Hematopoietic multipotent progenitor cell (in vitro differentiated cells): ENCODE measurements at places on chromosomes 2 and 18. TPM values are rescaled to one million over a fixed set of nuclear protein-coding genes. Genes with fewer than 3 reads are reported as not detected.

PAX8 gene
- 1.3 TPM for total RNA-seq

NPAS2 gene
- under 0.01 TPM for total RNA-seq

CDH19 gene
- not detected for total RNA-seq

LCT gene
- 0.27 TPM for total RNA-seq

DNA sequence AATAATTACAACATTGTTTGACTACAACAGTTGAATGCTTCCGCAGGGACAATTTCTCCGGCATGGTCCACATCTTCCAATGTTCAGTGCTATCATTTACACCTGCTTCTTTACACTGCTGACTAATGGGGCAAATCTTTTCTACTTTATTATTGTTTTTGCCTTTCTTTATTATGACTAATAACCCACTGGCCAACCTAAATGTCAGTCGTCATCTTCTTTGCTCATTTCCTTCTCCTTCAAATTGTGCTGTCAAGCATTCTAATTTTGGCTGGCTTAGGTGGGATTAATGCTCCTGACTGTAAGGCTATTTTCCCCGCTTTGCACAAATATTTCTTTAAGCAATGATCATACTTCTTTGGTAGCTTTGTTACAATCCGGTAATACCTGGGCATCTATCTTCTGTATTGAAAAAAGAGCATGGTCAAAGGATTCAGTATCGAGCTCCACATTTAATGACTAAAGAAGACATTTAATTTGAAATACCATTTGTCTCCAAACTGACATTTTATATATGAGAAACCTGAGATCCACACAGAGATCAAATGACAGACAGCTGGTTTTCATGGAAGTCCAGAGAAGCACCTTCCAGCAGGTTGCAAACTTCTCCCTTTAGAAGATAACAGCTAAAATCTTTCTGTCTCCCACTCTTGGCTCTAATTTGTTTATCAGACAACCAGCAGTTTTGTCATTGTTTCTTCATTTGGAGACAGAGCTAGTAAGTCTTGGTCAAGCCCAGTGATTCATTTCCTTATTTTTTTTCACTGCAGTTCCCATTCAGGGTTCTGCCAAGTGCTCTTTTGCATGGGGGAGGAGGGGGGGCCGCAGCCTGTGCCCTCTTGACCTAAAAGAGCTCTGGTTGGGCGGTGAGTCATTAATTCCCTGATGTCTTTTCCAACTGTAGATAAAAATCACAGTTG lies 132.9 kb downstream of the SOCS6 start:
- peak; percentile 17 for DNase-seq

DNA sequence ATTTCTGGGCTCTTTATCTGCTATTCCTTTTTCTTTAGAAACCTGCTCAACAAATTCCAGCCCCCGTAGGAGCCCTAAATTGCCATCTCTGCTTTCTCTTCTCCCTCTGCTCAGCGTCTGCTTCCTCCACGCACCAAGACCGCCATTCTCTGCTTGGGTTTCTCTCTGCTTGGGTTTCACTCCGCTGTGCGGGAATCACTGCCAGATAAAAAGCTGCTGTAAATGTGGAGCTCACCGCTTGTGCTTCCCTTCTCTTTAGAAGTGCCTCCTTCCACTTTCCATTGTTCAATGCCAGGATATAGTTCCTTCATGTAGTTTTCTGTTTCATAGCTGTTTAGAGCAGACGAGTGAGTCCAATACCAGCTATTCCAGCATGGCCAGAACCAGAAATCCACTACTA lies 45.9 kb downstream of the TMEM237 start:
- no peak for DNase-seq

GRCh38 chr18:709771-710170 lies 2.7 kb downstream of the ENOSF1 start:
- no peak for DNase-seq

DNA sequence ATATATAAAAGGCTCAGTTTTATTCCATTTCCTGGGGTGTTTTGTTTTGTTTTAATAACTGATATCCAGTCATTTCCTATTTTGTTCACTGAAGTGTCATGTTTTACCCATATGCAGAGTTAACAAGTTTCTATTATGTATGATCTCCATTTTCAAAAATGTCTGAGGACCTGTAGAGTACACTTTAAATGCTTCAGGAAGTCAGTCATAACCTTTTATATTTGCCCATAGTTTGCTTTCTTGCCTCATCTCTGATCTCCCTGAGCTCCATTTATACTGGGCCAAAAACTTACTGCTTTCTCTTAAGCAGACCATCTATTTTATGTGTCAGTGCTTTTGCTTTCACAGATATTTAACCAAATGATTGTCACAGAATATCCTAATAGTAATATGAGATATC lies 278.7 kb downstream of the MBD5 start:
- DNase-seq: no peak

- no peak for DNase-seq
Observed at GRCh38 chr2:61185231-61185728, 23.3 kb downstream of the C2orf74 start.

DNA sequence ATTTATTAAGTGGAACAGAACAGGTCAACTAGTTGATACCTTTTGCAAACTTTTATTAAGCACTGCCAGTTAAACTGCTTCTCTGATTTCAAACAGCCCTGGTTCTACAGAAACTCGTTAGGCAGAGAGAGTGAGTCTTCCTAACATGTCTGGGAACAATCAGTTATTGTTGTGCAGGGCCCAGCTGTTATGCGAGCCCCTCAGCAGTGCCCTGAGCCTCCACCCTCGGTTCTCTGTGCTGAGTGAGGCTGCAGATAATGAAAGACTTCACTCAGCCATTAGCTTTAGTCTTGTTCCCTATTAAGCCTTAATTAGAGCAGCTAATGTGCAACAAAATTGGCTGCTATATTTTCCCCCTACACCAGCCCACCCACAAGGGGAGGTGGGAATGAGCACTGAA lies 39.6 kb downstream of the KCTD18 start:
- DNase-seq: no peak

- no peak for DNase-seq
Observed at GRCh38 chr2:205868773-205869333, 186.6 kb downstream of the NRP2 start.

- DNase-seq: no peak
Observed at GRCh38 chr18:64806232-64806631, 657.3 kb upstream of the LINC00305 start.

DNA sequence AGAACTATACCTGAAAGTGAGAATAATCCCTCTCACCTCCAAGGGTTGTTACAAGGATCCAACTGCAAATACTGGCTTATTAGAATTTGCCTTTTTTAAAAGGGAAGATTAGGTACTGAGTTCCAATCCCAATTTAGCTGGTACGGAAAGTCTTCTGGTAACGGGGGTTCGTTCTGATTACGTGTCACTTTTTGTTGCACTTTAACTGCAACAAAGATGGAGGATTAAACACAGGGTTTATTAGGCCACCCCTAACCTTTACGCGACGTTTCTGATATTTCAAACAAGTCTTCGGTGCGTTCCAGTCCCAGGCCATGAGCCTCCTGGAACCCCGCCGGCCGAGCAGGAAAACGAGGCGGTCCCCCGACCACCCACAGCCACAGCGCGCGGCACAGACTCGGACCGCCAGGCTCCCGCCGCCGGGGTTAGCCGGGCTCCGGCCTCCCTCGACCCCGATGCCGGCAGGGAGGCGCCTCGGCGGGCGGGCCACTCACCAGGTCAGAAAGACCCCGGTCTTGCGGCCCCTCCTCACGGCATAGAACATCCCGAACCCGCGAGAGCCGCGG lies 411 bp downstream of the RNASEH1 start:
- DNase-seq: no peak

DNA sequence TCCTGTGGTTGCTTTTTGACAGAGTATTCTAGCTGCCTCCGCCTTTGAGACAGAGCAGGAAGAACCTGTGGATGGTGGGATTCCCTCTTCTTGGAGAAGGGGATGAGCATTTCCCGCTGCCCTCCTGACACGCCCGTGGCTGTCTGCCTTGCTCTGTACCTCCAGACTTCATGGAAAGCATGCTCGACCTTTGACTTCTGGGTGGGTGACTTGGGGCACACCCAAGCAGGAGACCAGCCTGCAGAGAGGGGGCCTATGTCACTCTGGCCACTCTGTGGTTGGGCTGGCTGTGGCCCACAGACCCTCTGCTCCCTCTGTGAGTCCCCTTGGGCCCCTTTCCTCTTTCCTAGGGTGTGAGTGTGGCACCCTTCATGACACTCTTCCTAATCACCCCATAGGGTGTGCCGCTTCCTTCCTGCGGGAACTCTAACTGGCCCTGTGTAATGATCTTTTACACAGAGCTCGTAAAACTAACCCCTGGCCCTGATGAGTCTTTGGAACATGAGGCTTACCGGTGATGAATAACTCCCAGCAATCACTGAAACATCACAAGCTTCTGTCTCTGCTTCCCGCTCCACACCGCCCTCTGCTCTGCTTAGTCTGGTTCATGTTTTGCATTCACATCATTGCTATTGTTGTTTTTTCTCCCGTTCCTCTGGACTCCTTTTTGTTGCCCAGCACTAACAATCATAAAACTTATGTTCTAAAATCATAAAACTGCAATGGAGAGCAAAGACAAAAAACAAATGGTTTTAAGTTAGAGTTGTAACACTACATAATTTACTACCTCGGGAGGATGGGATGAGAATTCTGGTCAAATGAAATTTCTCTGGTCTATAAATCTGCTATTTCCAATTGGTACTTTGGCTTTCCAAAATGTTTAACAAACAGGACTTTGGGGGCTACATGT lies 101.1 kb downstream of the SH3YL1 start:
- DNase-seq: no peak

GRCh38 chr18:32767400-32767799 lies 5.4 kb downstream of the KLHL14 start:
- DNase-seq: no peak

- DNase-seq: no peak
Observed at GRCh38 chr2:120203251-120204021, 19.8 kb downstream of the TMEM185B start.

GRCh38 chr2:226450141-226450540 lies 349.5 kb downstream of the IRS1 start:
- no peak for DNase-seq

DNA sequence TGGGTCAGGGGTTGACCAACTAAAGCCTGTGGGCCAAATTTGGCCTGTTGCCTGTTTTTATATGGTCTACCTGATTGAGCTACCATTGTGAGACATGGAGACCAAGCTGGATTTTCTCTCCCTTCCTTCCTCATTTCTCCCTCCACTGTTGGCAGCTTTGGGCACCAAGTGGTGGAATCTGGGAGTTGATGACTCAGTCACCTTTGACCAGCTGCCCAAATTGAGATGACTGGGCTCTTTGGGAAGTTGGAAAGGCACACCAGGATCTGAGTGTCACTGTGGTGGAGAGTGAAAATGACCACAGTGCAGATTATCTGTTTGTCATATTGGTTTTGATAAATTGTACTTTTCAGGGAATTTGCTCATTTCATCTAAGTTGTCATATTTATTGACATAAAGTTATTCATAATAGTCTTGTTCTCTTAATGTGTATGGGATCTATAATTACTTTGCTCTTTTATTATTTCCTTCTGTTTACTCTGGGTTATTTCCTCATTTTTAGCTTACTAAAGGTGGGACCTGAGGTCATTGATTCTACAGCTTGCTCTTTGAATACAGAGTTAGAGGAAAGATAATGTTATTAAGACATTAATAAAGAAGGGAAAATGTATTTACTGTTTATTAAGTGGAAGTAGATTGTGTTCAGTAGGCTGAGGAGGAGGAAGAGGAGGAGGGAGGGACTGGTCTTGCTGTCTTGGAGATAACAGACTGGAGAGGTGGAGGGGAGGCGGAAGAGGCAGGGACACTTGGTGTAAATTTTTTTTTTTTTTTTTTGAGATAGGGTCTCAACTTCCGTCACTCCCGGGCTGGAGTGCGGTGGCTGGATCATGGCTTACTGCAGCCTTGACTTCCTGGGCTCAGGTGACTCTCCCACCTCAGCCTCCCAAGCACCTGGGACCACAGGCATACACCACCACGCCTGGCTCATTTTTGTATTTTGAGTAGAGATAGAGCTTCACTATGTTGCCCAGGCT lies 31.8 kb downstream of the AGFG1 start:
- DNase-seq: no peak

- DNase-seq: no peak
Observed at GRCh38 chr2:81895620-81896250, 1591.2 kb upstream of the LRRTM1 start.

- DNase-seq: no peak
Observed at GRCh38 chr2:215542690-215543089, 106.8 kb upstream of the FN1 start.
